GM23248 (cell line): ENCODE measurements at places on chromosomes 13 and 19. TPM values are rescaled to one million over a fixed set of nuclear protein-coding genes. Genes with fewer than 3 reads are reported as not detected.

The DLL3 gene
- 0.74 and 1.2 TPM in 2 replicates for polyA plus RNA-seq

The C19orf81 gene
- 1.1 and 1.6 TPM in 2 replicates for polyA plus RNA-seq

The ITGBL1 gene
- 332 and 336 TPM in 2 replicates for polyA plus RNA-seq

The CYP2S1 gene
- polyA plus RNA-seq: not detected in 2 replicates

The INTS6 gene
- polyA plus RNA-seq: 15.8 and 18.2 TPM in 2 replicates
